Endodermal cell (in vitro differentiated cells): ENCODE measurements at places on chromosomes 6 and 20. TPM values are rescaled to one million over a fixed set of nuclear protein-coding genes. Genes with fewer than 3 reads are reported as not detected.

- H3K27ac ChIP-seq: no peak overlapping the region
- no peaks in the 10 kb centered on the region for H3K4me1 ChIP-seq
- H3K27me3 ChIP-seq: no peaks in the 10 kb centered on the region
- H3K4me3 ChIP-seq: no peak overlapping the region
- H3K36me3 ChIP-seq: no peaks in the 10 kb centered on the region
- no peak for DNase-seq
Observed at GRCh38 chr6:98054453-98054852, 771.4 kb upstream of the MMS22L start.

- H3K27ac ChIP-seq: no peak overlapping the region
- H3K27me3 ChIP-seq: no peaks in the 10 kb centered on the region
- no peaks in the 10 kb centered on the region for H3K36me3 ChIP-seq
- no peak overlapping the region for H3K4me3 ChIP-seq
Observed at GRCh38 chr6:25156123-25156522, 123.1 kb upstream of the CARMIL1 start.

DNA sequence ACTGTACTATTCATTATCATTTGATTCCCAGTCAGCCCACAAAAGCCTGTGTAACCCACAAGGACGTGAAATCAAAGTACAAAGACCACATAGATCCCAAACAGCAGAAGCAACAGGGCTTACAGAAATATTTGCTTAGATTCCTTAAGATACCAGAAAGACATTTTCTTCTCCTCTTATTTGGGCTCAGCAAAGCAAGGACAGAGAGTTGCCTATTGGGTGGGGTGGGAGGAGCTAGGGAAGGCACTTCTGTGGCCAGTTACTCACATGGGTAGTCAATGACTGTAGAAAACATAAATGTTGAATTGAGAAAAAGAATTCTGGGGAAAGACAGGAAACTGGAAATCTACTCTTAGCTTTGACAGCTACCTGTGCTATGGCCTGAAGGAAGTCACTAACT lies 19.8 kb downstream of the PDE7B start:
- DNase-seq: no peak
- H3K27ac ChIP-seq: no peak overlapping the region
- H3K4me1 ChIP-seq: no peaks in the 10 kb centered on the region

DNA sequence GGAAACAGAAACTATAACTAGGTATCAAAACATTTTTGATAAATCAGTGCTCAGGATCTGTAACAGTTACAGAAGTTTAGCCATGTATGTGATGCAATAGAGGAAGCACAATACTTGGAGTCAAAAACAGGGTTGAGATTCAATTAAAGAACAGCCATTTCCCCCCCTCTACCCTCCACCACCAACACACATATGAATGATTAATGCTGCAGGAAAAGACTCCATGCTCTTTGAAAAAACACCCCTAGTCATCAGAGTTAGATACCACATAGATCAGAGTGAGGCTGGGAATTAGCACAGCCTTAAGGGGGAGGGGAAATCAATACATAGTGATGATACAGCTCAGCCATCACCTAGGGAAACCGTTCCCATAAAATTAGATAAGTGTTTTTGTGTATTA lies 108.9 kb upstream of the EMILIN3 start:
- no peaks in the 10 kb centered on the region for H3K27me3 ChIP-seq
- H3K4me3 ChIP-seq: no peak overlapping the region
- H3K36me3 ChIP-seq: peaks cover 37% of the 10 kb centered on the region
- peak overlapping the region; percentile 97 for H3K27ac ChIP-seq

- no peak overlapping the region for H3K27ac ChIP-seq
- peaks cover 3% of the 10 kb centered on the region for H3K36me3 ChIP-seq
- H3K4me1 ChIP-seq: peaks cover 4% of the 10 kb centered on the region
Observed at GRCh38 chr6:7129360-7129759, 21.6 kb downstream of the RREB1 start.

DNA sequence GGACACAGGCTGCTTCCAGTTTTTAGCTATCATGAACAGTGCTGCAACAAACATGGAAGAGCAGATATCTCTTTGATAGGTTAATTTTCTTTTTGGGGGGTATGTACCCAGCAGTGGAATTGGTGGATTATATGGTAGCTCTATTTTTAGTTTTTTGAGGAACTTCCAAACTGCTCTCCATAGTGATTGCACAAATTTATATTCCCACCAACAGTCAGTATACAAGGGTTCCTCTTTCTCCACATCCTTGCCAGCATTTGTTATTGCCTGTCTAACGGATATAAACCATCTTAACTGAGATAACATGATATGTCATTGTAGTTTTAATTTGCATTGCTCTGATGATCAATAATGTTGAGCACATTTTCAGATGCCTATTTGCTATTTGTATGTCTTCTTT lies 237.6 kb downstream of the MMUT start:
- DNase-seq: no peak
- no peaks in the 10 kb centered on the region for H3K36me3 ChIP-seq
- H3K27ac ChIP-seq: no peak overlapping the region
- no peaks in the 10 kb centered on the region for H3K4me1 ChIP-seq

- H3K27me3 ChIP-seq: peaks cover 5% of the 10 kb centered on the region
- no peaks in the 10 kb centered on the region for H3K36me3 ChIP-seq
- H3K4me1 ChIP-seq: peaks cover under 1% of the 10 kb centered on the region
- H3K4me3 ChIP-seq: no peak overlapping the region
- H3K27ac ChIP-seq: peak overlapping the region; percentile 22
- DNase-seq: no peak
Observed at GRCh38 chr6:150567823-150568383, 31.8 kb upstream of the PLEKHG1 start.

DNA sequence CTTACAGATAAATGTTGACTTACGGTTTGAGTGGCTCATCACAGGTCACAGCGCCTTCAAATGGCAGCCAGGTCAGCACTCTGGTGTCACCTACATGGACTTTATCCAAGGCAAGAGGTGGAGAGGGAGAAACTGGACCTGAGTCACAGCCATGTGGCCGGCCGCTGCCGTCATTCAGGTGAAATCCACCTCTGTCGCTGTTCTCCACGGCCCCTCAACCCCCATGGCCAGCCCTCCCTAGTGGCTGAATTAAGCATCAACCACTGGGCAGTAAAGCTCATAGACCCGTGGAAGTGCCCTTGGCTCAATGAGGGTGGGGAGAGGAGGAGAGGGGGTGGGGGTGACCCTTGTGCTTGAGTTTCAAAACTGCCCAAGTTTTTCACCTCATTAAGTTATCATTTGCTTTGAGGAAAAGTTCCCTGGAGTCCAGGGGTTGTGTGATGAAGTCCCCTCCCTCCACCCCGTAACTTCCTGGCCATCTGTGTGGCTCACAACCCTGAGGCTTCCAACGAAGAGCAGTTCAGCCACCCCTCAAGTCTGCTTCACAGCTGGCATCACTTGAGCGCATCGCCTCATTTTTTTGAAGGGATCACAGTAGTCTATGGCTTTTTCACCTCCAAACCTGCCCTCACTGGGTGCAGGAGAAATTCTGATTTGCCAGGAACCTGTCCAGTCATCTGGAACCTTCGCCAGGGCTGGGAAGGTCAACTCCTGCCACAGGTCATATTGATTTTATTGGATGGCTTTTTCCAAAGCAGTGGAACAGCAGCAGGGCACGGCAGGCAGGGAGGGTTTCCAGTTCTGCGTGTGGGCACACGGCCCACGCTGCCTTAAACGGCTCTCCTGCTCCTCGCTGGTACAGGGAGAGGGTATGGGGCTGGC lies 43.5 kb upstream of the APCDD1L start:
- H3K27me3 ChIP-seq: no peaks in the 10 kb centered on the region
- H3K4me1 ChIP-seq: no peaks in the 10 kb centered on the region
- DNase-seq: peak; percentile 67
- no peak overlapping the region for H3K4me3 ChIP-seq

GRCh38 chr6:10413262-10413849 lies 1.5 kb downstream of the TFAP2A start:
- no peaks in the 10 kb centered on the region for H3K36me3 ChIP-seq
- H3K27ac ChIP-seq: peak overlapping the region; percentile 15
- DNase-seq: no peak
- H3K4me3 ChIP-seq: peak overlapping the region; percentile 65
- peaks cover 100% of the 10 kb centered on the region for H3K27me3 ChIP-seq

- no peak overlapping the region for H3K27ac ChIP-seq
- no peaks in the 10 kb centered on the region for H3K36me3 ChIP-seq
- no peak overlapping the region for H3K4me3 ChIP-seq
- DNase-seq: no peak
Observed at GRCh38 chr6:143333081-143333480, 117.4 kb downstream of the ADAT2 start.

DNA sequence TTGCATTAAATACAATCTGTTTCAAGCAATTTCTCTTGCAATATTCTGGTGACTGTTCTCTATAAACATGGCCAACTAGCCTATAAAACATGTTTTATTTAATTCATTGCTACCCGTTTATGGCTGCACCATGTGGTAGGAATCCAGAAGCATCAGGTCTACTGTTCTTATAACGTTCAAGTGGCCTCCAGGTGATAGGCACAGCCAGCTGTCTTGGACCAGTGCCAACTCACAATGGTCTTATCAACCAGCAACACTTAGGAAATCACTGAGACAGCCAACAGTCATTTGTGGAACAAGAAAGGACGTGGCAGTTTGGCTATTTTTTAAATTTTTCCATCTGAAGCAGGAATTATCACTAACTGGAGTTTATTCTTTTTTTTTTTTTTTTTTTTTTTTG lies 193.6 kb downstream of the NKAIN2 start:
- no peaks in the 10 kb centered on the region for H3K4me1 ChIP-seq
- H3K27ac ChIP-seq: no peak overlapping the region
- no peak for DNase-seq
- no peak overlapping the region for H3K4me3 ChIP-seq
- no peaks in the 10 kb centered on the region for H3K36me3 ChIP-seq

DNA sequence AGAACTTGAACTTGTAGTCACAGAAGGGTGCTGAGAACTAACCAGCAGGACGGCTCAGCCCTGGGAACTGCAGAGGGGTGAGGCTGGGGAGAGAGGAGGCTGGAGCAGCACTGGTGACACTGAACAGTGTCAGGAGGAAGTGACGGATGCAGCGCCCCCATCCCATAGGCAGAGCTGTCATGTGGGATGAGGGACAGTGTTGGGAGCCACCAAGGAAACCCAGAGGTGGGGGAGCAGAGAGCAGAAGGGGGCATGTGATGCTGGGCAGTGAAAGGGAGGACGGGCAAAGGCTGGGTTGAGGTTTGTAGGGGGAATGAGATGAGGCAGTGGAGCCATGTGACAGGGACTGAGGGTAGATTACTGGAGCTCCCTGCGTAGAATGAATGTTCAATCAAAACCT lies 2.1 kb downstream of the HLA-DPB1 start:
- H3K36me3 ChIP-seq: no peaks in the 10 kb centered on the region
- H3K27me3 ChIP-seq: peaks cover 18% of the 10 kb centered on the region
- no peaks in the 10 kb centered on the region for H3K4me1 ChIP-seq
- no peak overlapping the region for H3K27ac ChIP-seq
- no peak overlapping the region for H3K4me3 ChIP-seq

DNA sequence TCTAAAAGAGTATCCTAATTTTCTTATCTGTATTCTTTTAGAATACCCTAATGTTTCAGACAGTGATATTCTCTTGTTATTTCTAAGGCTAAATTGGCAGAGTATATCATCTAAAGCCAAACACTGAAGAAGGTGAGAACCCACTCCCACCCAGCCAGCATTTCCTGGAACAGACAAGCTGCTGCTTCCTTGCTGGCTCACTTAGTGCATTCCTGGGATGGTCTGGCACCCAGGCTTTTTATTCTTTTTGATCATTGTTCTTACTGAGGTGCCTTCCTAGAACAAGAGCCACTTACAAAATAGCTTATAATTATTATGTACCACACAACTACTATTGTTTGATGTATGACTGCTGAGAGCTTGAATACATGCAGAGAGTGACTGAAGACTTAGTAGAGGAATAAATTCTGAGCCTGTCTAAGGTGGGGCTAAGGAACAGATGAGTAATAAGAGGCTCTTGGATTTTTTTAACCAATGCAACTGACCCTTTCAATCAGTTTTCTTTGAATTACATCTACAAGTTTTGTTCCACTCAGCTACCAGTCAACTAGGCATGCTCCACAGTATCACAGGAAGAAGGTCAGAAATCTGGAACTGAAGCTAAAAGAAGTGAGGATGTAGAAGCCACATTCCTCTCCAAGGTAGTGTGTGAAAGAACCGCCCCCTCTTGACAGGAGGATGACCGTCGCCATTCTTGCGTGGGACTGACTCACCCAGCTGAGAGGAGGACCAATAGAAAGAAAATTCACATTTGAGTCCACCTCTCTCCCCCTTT lies 30.1 kb downstream of the PRPH2 start:
- H3K27me3 ChIP-seq: no peaks in the 10 kb centered on the region
- no peak overlapping the region for H3K27ac ChIP-seq
- no peak overlapping the region for H3K4me3 ChIP-seq
- peaks cover 64% of the 10 kb centered on the region for H3K36me3 ChIP-seq

DNA sequence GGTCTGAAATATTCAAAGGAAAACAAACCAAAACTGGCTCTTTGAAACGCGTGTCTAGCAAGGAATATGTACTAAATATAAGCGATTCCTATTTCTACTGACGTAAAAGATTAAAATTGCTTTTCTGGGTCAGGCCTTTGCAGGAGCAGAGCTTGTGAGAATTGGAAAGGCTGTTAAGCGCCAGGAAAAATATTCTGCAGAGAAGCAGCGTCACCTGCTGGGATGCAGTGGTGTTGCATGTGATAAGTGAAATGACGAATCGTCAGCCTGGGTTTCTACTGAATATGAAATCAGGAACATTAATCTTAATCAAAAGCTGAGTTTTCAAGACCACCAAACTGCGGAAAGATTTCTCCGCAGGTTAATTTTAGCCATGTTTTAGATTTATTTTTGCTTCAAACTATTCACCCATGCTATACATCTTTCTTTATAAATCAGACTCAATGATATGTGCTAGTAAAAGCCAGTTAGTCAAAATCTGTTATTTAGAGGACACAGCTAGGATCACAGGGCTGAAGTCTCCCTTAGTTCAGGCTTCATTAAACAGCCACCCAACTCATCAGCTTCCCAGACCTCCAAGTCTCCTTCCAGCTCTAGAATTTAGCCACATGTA lies 67.4 kb downstream of the ALDH8A1 start:
- no peaks in the 10 kb centered on the region for H3K36me3 ChIP-seq
- no peak overlapping the region for H3K4me3 ChIP-seq
- no peaks in the 10 kb centered on the region for H3K4me1 ChIP-seq
- H3K27ac ChIP-seq: no peak overlapping the region

DNA sequence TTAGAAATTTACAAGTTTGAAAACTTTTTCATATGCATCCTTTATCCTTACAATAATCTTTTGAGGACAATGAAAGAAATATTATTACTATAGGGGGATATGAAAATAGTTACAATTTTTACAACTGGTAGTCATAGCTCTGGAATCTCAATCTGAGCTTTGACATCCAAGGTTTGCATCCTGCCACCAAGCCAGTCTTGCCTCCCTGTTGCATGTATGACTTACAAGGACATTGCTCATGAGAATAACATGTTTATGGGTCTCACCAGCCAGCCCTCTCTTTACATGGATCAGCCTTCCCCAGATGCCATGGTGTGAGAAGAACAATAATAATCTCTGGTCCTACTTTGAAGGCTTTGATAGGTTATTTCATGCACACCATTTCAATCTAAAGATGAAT lies 67.5 kb downstream of the THEMIS start:
- no peaks in the 10 kb centered on the region for H3K4me1 ChIP-seq
- no peak for DNase-seq
- no peaks in the 10 kb centered on the region for H3K27me3 ChIP-seq
- no peak overlapping the region for H3K27ac ChIP-seq

GRCh38 chr6:34334796-34335416 lies 57.6 kb downstream of the NUDT3 start:
- DNase-seq: no peak
- no peak overlapping the region for H3K27ac ChIP-seq
- no peaks in the 10 kb centered on the region for H3K4me1 ChIP-seq
- no peaks in the 10 kb centered on the region for H3K27me3 ChIP-seq
- no peak overlapping the region for H3K4me3 ChIP-seq

ZSCAN16 gene
- 7.4 and 7.6 TPM in 2 replicates for total RNA-seq

EFCAB8 gene
- 0.81 and 1.0 TPM in 2 replicates for total RNA-seq

DEFB129 gene
- total RNA-seq: not detected in 2 replicates
